ENCODE measurements at places on chromosomes 2 and 18.
A peak's percentile ranks its signal among the peaks of the same experiment; 100 is the strongest.

DNA sequence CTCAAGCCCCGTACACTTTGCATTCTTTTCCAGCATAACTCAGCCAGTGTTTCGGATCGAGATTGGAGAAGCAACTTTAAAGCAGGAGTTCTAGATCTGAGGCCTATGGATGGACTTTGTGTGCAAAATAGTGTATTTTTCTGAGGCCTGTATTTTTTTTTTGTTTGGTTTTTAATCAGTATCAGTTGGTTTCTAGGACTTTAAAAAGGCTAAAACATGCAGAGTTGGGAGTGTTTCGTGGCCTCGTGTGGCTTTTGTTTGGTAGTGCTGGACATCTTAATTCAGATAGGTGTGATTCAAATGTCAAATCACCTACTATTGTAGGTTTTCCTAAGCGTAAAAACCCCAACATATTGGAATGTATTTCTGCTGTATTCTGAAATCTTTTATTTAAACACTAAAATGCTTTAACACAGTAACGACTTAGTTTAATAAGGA lies 282 bp upstream of the PUS10 start:
- no peak for DNase-seq

- no peak for DNase-seq
Measured at GRCh38 chr2:7530001-7530400, 612.8 kb downstream of the RNF144A start.

- no peak for DNase-seq
Measured at GRCh38 chr2:26576565-26577441, 64.4 kb downstream of the CIB4 start.

- DNase-seq, result no peak
Measured at GRCh38 chr2:98412751-98413458, 31.8 kb upstream of the INPP4A start.

GRCh38 chr2:182650704-182651103 lies 65.4 kb upstream of the DNAJC10 start:
- DNase-seq, result no peak

- DNase-seq, result no peak
Measured at GRCh38 chr2:64145714-64146113, 1.5 kb upstream of the PELI1 start.

GRCh38 chr2:236576953-236577352 lies 7.3 kb downstream of the ACKR3 start:
- no peak for DNase-seq

- no peak for DNase-seq
Measured at GRCh38 chr18:21452796-21453510, 147.6 kb downstream of the ESCO1 start.

GRCh38 chr2:193199322-193199721 lies 1004.6 kb upstream of the TMEFF2 start:
- no peak for DNase-seq

GRCh38 chr18:48958951-48959350 lies 8.2 kb upstream of the SMAD7 start:
- no peak for DNase-seq

DNA sequence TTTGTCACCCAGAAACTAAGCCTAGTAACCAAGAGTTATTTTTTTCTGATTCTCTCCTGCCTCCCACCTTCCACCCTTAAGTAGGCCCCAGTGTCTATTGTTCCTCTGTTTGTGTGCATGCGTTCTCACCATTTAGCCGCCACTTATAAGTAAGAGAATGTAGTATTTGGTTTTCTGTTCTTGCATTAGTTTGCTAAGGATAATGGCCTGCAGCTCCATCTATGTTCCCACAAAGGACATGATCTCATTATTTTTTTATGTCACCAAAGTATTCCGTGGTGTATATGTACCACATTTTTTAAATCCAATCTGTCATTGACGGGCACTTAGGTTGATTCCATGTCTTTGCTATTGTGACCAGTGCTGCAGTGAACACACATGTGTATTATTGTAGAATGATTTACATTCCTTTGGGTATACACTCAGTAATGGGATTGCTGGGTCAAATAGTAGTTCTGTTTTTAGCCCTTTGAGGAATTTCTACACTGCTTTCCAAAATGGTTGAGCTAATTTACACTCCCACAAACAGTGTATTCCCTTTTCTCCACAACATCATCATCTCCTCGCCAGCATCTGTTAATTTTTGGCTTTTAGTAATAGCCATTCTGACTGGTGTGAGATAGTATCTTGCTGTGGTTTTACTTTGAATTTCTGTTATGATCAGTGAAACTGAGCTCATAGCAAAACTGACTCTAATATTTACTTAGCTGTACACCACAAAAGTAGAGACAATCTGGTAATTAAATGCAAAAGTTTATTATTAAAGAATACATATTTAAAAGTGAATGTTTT lies 660.1 kb upstream of the SLC8A1 start:
- no peak for DNase-seq

- DNase-seq, result no peak
Measured at GRCh38 chr2:72090271-72090720, 57.4 kb downstream of the CYP26B1 start.

DNA sequence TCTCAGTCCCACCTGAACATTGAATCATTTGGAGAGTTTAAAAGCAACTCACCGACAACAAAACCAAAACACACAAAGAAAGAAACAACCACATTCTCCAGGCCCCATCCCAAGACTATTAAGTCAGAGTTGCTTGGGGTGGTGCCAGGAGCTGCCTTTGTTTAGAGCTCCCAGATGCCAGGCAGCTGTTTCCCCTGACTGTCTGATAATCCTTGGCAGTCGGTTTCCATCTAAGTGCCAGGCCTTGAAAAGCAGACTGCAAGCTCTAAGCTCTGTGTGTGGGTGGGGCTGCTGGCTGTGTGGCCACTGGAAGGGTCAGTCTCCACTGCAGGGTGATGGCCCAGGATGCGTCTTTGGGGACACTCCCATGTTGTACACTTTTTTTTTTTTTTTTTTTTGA lies 255.3 kb upstream of the AGAP1 start:
- DNase-seq, result no peak

GRCh38 chr2:61438670-61439069 lies 32.2 kb downstream of the USP34 start:
- DNase-seq, result no peak

- DNase-seq, result no peak
Measured at GRCh38 chr18:70907673-70908072, 618.8 kb downstream of the SOCS6 start.

GRCh38 chr18:58633874-58634273 lies 5.0 kb upstream of the ALPK2 start:
- no peak for DNase-seq

- no peak for DNase-seq
Measured at GRCh38 chr2:86223140-86223926, 24.1 kb downstream of the MRPL35 start.

DNA sequence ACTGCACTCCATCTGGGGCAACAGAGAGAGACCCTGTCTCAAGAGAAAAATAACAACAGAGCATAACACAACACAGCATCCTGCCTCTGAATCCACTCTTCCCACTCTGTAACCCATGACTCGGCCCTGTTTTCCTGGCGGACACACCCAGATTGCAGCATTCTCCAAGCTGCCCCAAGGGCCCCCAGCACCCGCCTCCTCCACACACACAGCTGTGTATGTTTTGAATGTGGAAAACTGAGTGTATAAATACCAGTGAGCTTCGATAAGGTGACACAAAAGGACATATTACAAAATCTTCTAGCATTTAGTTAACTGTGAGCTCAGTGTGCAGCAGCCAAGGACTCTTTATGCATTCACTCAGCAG lies 13.0 kb downstream of the IMPA2 start:
- DNase-seq, result no peak

DNA sequence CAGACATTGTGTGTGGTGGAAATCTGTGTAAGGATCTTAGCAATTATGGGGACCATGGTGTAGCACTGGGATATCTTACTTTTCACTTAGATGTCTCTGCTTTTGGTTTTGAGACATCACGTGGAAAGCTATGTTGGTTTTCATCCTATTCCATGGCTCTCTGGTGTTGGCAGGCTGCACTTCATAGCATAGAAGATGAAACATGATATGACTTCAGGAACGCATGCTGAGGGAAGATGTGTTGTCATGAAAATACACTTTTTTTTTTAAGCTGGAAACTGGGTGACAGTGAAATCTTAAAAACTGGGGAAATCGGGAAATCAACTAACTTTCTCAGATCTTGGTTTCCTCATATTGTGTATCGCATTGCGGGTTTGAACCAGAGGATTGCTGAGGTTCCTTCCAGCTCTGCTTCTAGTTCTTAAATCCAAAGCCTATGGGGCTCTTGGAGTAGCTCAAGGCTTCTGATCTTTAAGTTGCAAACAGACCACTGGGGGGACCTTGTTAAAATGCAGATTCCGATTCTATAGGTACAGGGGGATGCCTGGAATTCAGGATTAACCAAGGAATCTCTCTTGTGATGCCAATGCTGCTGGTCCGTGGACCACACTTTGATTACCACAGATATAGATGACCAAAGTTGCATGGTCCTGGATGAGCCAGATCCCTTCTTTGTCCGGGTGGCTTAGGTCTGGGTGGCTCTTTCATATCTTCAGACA lies 160.7 kb downstream of the SH3RF3 start:
- no peak for DNase-seq

- DNase-seq, result no peak
Measured at GRCh38 chr2:170503971-170504809, 210.9 kb upstream of the SP5 start.

GRCh38 chr18:22964722-22965121 lies 31.6 kb downstream of the RBBP8 start:
- DNase-seq, result no peak

DNA sequence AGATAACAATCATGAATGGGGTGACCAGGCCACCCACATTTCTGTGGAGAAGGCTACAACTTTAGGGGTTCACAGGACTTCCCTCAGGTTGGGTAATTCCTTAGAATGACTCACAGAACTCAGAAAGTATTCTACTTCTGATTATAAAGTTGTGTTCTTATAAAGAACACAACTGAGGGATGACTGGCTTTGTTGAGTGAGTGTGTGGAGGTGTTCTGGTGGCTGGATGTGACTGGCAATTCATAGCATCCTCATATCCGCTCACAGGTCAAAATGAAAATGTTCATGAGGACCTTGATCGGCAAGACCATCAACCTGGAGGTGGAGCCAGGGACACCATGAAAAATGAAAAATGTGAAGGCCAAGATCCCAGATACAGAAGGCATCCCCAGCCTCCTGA lies 143.3 kb upstream of the CAB39 start:
- no peak for DNase-seq

DNA sequence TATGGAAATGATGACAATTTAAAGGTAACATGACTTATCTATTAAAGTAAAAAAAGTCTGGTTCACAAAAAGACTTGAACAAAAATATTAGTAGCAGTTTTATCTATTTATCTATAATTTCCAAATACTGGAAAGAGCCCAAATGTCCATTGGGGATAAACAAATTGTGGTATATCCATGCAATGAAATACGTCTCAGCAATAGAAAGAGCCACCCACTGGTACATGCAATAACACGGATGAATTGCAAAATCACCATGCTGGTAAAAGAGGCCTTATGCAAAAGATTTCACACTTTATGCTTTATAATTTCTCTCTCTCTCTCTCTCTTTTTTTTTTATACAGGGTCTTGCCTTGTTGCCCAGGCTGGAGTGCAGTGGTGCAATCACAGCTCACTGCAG lies 91.4 kb upstream of the ASAP2 start:
- no peak for DNase-seq

DNA sequence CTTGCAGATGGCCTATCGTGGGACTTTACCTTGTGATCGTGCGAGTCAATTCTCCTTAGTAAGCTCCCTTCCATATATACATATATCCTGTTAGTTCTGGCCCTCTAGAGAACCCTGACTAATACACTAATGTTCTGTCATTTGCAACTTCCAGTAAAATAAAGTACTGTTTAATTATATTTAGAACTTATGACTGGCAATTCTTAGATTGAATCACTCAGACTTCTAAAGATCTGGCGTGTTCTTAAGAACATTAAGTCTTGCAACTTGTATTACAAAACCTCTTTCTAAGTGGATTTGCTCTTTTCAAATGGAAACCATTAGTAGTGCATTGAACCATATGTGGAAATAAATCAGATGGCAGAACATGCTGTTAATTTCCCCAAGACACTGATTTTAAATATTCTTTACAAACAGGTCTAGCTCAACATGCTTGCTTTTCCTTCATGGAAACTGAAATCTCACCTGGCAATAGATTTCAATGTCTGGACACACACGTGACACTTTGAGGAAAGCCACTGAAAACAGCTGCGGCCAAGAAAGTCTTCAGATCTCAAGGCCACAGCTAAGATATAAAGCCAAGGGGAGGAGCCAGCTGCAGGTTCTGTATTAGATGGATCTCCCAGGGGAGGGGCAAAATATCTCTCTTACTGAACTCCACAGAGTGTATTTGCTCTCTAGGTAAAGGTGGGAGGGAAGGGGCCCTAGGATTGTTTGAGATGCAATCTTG lies 50.6 kb downstream of the PMAIP1 start:
- DNase-seq, result peak; percentile 29

DNA sequence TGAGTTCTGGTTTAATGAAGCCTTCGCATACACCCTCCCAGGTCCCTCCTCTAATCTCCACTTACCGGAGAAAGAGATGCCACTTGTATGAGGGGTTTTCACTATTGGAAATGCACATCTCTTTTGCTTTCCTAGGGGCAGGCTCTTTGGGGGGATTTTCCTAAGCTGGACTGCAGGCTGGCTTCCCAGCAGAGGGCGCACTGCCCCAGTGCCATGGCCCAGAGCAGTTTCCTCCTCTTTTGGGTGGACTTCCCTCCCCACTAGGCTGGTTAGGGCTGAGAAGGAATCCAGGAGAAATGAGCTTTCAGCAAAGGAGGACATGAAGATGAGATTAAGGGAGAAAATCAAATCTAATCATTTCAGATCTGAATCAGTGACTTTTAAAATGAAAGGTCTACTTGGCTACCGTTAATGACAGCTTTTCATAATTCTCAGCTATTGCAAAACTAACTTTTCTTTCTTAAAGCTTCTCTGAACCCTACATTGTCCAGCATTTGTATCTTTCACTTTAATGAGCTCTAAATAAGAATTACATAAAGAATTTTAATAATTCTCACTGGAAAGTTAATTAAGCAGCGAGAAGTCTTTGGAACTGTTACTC lies 784.1 kb upstream of the FANCL start:
- DNase-seq, result no peak

- DNase-seq, result no peak
Measured at GRCh38 chr18:24443870-24444269, 16.6 kb upstream of the HRH4 start.

GRCh38 chr2:17879913-17880274 lies 1.4 kb downstream of the KCNS3 start:
- no peak for DNase-seq

GRCh38 chr18:49456794-49457193 lies 3.7 kb downstream of the DYM start:
- no peak for DNase-seq

DNA sequence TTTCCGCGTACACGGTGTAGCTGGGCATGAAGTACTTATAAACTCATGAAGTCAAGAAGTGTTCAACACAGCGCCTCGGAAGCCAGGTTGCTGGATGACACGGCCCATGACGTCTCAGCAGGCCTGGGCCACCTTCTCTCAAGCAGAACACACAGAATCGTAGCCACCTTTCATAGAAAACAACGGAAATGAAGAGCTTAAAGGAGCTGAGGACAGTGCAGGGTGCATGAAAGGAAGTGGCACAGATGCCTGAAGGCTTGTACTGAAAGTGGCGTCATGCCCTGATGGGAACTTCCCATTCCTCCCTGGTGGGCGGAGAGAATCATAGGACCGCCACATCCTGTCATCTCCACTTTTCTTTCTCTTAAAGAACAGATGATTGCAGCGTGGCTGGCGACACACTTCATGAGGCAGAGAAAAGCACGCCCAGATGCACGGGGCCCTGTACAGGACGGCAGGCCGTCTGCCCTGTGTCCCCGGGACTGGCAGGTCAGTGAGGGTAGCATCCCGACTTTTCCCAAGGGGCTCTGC lies 31.1 kb downstream of the HDAC4 start:
- no peak for DNase-seq
